Immature natural killer cell (primary cell): ENCODE measurements at places on chromosomes 6 and 20. TPM values are rescaled to one million over a fixed set of nuclear protein-coding genes. Genes with fewer than 3 reads are reported as not detected.

The SIRPD gene
- not detected for polyA plus RNA-seq

The RGS17 gene
- not detected for polyA plus RNA-seq

The DBNDD2 gene
- 18.0 TPM for polyA plus RNA-seq

The DUSP15 gene
- not detected for polyA plus RNA-seq

The TMC2 gene
- 0.22 TPM for polyA plus RNA-seq
